ENCODE measurements at places on chromosomes 12 and 14. TPM values are rescaled to one million over a fixed set of nuclear protein-coding genes. Genes with fewer than 3 reads are reported as not detected.

DNA sequence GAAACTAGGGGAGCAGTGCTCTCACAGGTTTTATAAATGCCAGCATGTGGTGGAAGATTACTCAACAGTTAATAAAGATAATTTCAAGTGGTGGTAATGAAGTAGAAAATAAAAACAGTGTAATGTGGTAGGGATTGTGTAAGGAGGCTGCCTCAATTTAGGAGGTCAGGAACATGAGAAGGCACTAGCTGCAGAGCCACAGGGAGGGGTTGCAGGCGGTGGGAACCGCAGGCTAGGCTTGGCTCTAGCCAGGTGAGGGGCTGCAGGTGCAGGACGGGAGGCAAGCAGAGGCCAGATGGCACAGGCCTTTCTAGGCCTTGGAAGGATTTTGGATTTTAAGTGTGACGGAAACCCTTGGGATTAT is 768 bp downstream of the METTL25 start:
- no peak for DNase-seq

GRCh38 chr12:79659961-79660431 is 30.8 kb downstream of the PAWR start:
- no peak for DNase-seq

GRCh38 chr12:87676731-87677130 is 352.5 kb downstream of the C12orf50 start:
- DNase-seq, result no peak

The LRTM2 gene
- total RNA-seq, result not detected

The POTEM gene
- total RNA-seq, result not detected

The CAPS2 gene
- total RNA-seq, result 17.2 TPM

GRCh38 chr12:8156845-8157244 is at the start of gene ZNF705A:
Gene ZNF705A, plus strand, starts transcription at chr12:8157015. Its CDS starts 15,611 bp downstream, at chr12:8172626.
- no peak for DNase-seq

The CRADD gene
- 22.7 TPM for total RNA-seq

DNA sequence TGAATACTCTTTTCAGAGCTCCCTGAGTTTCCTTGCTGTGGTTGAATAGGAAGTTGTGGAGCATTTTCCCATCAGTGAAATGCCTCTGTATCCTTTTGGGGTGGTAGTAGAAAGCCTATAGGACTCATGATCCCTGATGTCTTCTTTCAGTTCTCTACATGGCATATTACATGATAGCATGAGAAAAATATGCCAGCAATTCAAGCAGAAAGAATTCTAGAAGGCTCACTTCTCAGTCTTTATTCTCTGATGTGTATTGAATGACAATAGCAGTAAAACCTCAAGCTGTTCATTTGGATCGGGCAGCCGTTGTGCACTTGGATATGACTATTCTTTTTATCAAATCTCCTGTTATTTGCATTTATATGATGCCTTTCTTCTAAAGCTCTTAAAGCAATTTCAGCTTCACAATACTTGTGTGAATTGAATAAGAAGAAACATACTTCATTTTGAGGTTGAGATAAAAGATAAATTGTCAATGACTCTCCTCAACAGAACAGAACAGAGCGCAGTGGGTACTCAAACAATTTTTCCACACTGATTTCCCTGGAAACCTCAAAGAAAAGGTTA is 251.5 kb upstream of the FBXO33 start:
- no peak for DNase-seq

GRCh38 chr12:102816816-102817434 is 100.1 kb downstream of the PAH start:
- no peak for DNase-seq

- DNase-seq, result no peak
Measured at GRCh38 chr14:29054119-29054518, 287.5 kb downstream of the FOXG1 start.

GRCh38 chr12:121114806-121115205 is 17.9 kb upstream of the P2RX7 start:
- no peak for DNase-seq

DNA sequence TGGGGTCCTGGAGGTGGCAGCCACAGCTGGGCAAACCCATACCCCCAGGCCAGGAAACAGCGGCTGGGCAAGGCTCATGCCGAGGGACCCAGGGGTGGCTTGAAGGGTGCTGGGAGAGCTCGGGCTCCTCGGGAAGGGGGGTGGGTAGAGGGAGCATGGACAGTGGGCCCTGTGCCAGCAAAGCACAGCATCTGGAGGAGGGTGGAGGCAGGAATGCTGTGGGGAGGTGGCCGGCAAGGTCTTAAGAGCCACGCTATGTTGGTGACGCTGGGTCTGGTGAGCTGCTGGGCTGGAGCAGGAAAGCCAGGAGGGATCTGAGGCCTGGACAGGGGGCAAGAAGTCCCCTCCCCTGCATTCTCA is 48.2 kb upstream of the DLK1 start:
- no peak for DNase-seq

The ENDOU gene
- total RNA-seq, result not detected

The RAPGEF3 gene
- 17.2 TPM for total RNA-seq

GRCh38 chr12:97148941-97149559 is 242.0 kb downstream of the NEDD1 start:
- no peak for DNase-seq

- no peak for DNase-seq
Measured at GRCh38 chr14:99568567-99569560, 35.1 kb downstream of the CCDC85C start.

- peak; percentile 15 for DNase-seq
Measured at GRCh38 chr12:86698641-86698980, 442.4 kb upstream of the MGAT4C start.

The KRT80 gene
- total RNA-seq, result 1.7 TPM

- DNase-seq, result no peak
Measured at GRCh38 chr14:74478996-74479635, 14.0 kb downstream of the NPC2 start.

- DNase-seq, result no peak
Measured at GRCh38 chr12:80168936-80169335, 69.6 kb downstream of the OTOGL start.

- DNase-seq, result no peak
Measured at GRCh38 chr12:69042970-69043369, 110.0 kb upstream of the CPM start.

DNA sequence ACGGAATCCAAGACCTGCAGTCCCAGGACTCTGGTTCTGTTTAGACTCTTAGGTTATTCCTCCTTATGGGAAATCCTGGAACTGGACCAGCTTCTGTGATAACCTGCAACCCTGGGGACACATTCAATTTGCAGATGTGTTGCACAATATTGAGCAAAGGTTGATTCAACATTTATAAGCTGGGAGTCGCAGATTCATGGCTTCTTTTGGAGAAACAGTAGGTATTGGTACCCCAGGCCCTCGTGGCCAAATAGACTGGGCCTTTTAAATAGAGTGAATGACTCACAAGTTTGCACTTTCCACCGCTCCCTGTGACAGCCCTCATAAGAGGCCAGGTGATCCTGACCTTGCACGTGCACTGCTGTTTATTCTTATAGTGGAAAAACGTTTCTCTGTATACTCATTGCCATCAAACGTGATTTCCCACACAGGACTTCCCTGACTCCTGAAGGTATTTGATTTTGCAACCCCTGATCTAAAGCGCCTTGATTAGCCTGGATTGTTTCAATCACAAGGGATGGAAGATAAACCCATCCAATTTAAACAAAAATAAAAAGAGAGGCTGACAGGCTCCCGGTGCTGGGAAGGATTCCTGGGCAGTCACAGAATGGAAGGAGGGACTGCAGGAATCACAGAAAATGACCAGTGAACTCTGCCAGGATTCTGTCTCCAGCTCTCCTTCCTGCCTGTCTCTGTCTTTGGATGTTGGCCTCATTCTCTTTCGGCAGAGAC is 98.0 kb downstream of the VCPKMT start:
- DNase-seq, result no peak
